ENCODE measurements at places on chromosomes 16 and 17. TPM values are rescaled to one million over a fixed set of nuclear protein-coding genes. Genes with fewer than 3 reads are reported as not detected.
A peak's percentile ranks its signal among the peaks of the same experiment; 100 is the strongest.

DNA sequence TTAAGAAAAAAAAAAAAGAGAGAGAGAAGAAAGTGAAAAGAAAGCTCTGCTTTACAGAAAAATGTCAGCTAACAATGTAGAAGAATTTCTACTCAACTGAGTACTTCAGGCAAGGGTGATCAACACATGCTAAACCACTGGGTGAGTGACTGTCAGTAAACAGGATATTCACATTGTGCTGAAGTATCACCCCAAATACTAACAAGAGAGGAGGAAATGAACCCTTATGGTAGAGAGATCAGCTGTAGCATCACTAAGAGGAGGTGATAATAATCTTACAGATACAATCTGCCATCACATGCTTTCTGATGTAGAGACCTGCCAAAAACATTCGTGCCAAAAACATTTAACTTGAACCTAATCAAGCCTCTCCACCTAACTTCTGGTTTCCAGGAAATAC is 30.7 kb upstream of the ICAM2 start:
- H3K27ac ChIP-seq: no peak overlapping the region
- no peaks in the 10 kb centered on the region for H3K27me3 ChIP-seq
- no peak for DNase-seq
- H3K4me3 ChIP-seq: no peak overlapping the region
- H3K4me1 ChIP-seq: peaks cover 3% of the 10 kb centered on the region
- H3K36me3 ChIP-seq: peaks cover 36% of the 10 kb centered on the region

- peaks cover 2% of the 10 kb centered on the region for H3K4me1 ChIP-seq
- no peak overlapping the region for H3K4me3 ChIP-seq
- peaks cover 11% of the 10 kb centered on the region for H3K27me3 ChIP-seq
- no peaks in the 10 kb centered on the region for H3K36me3 ChIP-seq
- no peak overlapping the region for H3K27ac ChIP-seq
- DNase-seq: no peak
Measured at GRCh38 chr16:26493751-26494150, 573.0 kb upstream of the C16orf82 start.

GRCh38 chr16:78127130-78127529 is 27.7 kb downstream of the WWOX start:
- DNase-seq: no peak
- H3K27me3 ChIP-seq: no peaks in the 10 kb centered on the region
- H3K4me1 ChIP-seq: peaks cover 7% of the 10 kb centered on the region
- H3K27ac ChIP-seq: no peak overlapping the region
- peaks cover 8% of the 10 kb centered on the region for H3K36me3 ChIP-seq
- H3K4me3 ChIP-seq: no peak overlapping the region

DNA sequence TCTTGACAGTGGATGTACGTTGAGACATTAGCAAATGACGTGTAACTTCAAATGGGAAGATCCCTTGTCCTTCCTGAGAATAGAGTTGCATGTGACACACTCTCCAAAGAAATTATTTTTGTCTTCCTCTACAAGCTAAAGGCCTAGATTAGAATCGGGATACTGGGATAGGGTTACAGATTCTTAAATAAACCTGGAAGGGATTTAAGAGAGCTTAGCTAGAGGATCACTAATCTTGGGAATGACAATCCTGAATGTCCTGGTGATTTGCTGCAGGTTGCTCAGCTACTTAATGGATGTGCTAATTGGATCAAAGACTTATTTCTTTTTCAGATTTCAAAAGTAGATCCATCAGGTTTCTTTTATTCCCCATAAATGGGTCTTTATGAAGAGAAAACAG is 101.9 kb downstream of the KCNJ2 start:
- H3K27ac ChIP-seq: peak overlapping the region; percentile 43
- no peaks in the 10 kb centered on the region for H3K27me3 ChIP-seq
- no peak overlapping the region for H3K4me3 ChIP-seq
- no peaks in the 10 kb centered on the region for H3K36me3 ChIP-seq
- peaks cover 16% of the 10 kb centered on the region for H3K4me1 ChIP-seq

- no peak for DNase-seq
- H3K27me3 ChIP-seq: no peaks in the 10 kb centered on the region
- H3K4me3 ChIP-seq: no peak overlapping the region
- H3K27ac ChIP-seq: no peak overlapping the region
- H3K4me1 ChIP-seq: peaks cover 2% of the 10 kb centered on the region
Measured at GRCh38 chr17:66805567-66805966, 29.4 kb upstream of the CACNG5 start.

DNA sequence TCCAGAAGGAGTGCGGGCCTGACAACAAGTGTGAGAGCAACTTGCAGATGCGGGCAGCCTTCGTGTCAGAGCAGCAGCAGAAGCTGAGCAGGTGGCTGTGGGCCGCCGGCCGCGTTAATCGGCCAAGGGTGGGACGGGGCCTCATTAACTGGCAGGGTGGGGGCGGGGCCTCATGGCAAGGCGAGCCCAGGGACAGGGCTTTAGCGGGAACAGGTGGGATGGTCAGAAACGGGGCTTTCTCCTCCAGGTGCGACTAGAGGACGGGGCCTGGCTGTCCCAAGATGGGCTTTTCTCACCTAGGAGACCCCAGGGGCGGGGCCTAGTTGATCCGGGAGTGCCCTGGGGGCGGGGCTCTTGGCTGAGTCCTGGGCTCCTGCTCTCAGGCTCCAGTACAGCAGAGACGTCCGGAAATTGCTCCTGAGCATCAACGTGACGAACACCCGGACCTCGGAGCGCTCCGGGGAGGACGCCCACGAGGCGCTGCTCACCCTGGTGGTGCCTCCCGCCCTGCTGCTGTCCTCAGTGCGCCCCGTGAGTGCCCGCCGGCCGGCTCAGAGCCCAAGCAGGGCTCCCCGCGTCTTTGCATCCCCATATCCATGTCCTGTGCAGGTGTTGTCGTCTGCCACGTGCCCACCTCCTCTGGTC is 18.4 kb upstream of the PDK2 start:
- H3K4me1 ChIP-seq: peaks cover 2% of the 10 kb centered on the region
- no peak overlapping the region for H3K27ac ChIP-seq
- no peak overlapping the region for H3K4me3 ChIP-seq
- H3K36me3 ChIP-seq: peaks cover 54% of the 10 kb centered on the region
- H3K27me3 ChIP-seq: no peaks in the 10 kb centered on the region

DNA sequence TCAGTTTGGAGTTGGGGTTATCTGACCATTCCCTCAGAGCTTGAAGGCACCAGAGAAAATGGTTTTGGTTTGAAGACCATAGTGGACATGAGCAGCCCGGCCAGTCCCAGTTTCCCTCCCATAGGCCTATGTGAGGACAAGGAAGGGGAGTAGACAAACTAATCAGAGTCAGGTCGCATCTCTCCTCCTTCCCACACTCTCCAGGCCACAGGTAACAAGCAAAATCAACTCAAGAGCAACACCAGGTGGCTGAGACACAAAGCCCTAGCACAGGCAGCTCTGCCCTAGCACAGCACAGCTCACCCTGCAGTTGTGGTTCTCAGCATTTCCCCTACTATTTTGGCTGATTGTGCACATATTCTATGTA is 7.2 kb downstream of the SUPT4H1 start:
- H3K4me3 ChIP-seq: no peak overlapping the region
- no peaks in the 10 kb centered on the region for H3K27me3 ChIP-seq
- H3K36me3 ChIP-seq: peaks cover 39% of the 10 kb centered on the region
- no peak overlapping the region for H3K27ac ChIP-seq
- H3K4me1 ChIP-seq: peaks cover 3% of the 10 kb centered on the region

GRCh38 chr17:49694847-49695697 is 12.7 kb downstream of the SLC35B1 start:
- H3K4me1 ChIP-seq: peaks cover 11% of the 10 kb centered on the region
- H3K27ac ChIP-seq: no peak overlapping the region
- H3K36me3 ChIP-seq: peaks cover 4% of the 10 kb centered on the region
- DNase-seq: peak; percentile 74

Gene RAMP2
- 19.5 TPM for total RNA-seq

Gene SPN
- 0.38 TPM for total RNA-seq

Gene TBC1D3E
- not detected for total RNA-seq

Gene C16orf96
- total RNA-seq: 0.45 TPM

Gene SCN4A
- 0.60 TPM for total RNA-seq

Gene SLFN11
- 37.7 TPM for total RNA-seq

Gene CD300LB
- not detected for total RNA-seq

Gene ZNF750
- total RNA-seq: 1.8 TPM

Gene APOBR
- total RNA-seq: 0.09 TPM

Gene CDK3
- 36.5 TPM for total RNA-seq

Data from mesothelial cell of epicardium (in vitro differentiated cells).